Astrocyte of the spinal cord (primary cell): ENCODE measurements at places on chromosomes 4 and X.

DNA sequence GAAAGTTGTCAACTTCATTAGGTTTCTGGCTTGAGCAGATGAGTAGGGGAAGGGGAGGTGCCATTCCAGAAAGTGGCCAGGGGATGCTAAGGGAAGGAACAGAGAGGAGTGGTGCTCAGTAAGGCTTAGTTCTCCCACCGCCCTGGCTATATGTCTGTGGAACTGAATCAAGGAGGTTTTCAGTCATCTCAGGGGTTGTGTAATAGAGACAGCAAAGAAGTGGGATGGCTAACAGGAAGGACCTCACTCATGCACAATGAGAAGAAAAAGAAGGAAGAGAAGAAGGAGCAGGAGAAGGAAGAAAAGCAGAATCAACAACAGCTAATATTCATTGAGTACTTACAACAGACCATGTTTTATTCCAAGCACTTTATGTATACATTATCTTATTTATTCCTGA lies 368.7 kb downstream of the MID1IP1 start:
- no peak for DNase-seq

DNA sequence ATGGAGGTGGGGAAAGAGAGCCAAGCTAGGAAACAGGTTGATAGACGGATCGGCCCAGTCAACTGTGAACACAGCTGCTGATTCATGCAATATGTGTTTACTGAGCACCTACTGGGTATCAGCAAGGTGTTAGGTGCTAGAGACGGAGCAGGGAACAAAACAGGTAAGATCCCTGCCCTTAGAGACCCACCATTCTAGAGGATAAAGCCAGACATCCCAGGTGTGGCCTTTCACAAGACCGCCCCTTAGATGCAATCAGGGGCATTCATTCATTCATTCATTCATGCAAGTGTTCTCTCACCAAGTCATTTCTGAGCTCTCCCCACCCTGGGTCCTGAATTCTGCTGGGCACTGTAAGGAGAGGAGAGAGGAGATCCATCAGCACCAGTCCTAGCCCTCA lies 20.2 kb upstream of the MTM1 start:
- no peak for DNase-seq

GRCh38 chr4:52102587-52102986 lies 51.5 kb downstream of the SPATA18 start:
- DNase-seq, result peak; percentile 22

DNA sequence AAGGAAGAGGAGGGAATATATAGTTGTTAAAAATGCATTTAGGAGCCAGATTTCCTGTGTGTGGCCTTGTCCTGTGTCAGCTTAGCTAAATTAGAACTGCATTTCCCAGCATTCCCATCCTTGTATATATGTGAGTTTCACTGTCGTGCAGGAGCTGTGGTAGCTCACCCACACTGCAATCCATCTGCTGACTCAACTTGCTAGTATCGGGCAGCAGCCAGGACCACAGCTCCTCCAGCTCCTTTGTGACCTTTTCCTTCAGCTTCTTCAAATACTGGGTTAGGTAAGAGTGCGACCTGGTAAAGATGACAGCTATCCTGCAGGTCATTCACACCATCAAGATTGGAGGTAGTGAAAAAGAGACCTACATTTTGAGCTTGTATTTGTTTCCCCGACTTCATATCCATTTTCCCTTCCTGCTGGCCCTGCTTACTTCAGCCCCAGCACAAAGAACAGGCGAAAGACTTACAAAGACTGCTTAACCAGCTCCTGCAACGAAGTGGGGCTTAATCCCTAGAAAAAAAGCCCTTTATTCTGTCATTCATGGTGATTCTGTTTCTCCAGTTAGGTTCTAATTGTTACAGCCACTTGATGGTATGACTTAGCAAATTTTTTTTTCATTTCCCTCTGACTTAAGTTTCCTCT lies 11.4 kb downstream of the ASIC5 start:
- DNase-seq, result peak; percentile 52

- no peak for DNase-seq
These were observed 124.4 kb downstream of the NAF1 start for GRCh38 chr4:163042306-163042705.

DNA sequence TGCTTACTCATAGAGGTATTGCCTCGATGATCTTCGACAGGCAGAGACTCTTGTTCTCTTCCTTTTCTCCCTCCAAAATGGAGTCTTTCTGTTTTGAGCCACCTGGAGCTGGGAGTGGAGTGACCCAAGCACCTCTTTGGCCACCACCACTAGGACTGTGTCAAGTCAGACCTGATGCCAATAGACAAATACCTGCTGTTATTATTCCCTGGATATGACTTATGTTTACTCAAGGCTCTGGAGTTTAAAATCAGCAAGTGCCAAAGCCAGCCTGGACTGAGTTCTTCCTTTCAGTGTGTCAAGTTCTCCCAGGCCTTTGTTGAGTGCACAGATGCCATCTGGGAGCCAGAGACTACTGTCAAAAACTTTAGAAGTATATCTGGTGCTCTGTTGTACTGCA lies 130.2 kb upstream of the SLC6A14 start:
- DNase-seq, result no peak

- peak; percentile 72 for DNase-seq
These were observed 48.3 kb downstream of the AMELX start for GRCh38 chrX:11341274-11342201.

- DNase-seq, result no peak
These were observed 734.1 kb downstream of the ADGRL3 start for GRCh38 chr4:61934198-61934597.

DNA sequence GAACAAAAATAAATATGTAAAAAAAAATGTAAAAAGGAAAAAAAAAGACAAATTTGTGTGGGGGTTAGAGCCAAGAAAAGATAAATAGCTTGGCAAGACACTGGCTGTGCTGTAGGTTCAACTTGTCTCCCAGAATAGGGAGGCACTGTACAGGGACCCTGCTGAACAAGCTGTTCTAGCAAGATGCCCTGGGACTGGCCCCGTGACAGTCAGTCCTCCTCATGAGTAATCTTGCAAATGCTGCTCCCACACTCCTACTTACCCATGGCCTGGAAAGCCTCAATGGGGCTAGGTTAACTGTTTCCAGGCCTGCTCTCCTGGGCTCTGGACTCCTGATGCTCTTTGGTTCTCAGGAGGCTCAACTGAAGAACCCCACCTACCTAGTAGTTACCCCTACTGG lies 106.8 kb downstream of the ATG4A start:
- DNase-seq, result no peak

DNA sequence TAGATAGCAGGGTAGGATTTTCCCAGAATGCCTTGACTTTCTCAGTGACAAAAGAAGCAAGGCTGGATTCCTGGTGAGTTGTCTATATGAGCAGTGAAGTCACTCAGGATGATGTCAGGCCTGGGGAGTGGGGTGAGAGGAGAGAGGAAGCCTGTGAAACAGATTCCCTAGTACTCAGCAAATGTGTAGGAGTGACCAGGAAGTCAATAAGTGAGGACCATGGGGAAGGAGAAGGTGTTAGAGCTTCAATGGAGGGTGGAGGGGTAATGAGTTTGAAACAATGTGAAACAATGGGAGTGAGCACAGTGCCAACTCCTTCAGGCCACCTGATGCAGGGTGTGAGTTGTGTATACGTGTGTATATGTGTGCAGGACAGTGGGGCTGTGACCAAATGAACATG lies 2.4 kb upstream of the SLC9A6 start:
- DNase-seq, result no peak

GRCh38 chr4:53088152-53088551 lies 226.0 kb downstream of the RASL11B start:
- DNase-seq, result no peak

- no peak for DNase-seq
These were observed 557 bp upstream of the FAM53A start for GRCh38 chr4:1684506-1685234.

DNA sequence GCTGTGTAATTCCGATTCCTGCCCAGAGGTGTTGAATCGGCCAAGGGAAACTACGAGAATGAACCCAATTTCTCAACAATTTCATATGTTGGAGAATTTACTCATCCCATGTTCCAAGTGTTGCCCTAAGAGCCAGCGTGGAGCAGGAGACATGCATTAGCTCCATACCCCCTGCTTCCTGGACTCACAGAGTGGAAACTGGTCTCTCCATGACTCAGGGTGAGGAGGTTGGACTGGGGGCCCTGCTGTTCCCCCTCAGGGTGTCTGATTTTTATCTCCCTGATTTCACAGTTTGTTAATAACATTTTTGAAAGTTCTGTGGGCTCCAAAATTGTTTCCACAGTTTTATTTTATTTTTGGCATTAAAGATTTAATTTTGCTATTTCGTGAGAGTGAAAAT lies 183.0 kb upstream of the SFRP2 start:
- DNase-seq, result no peak

- DNase-seq, result no peak
These were observed 149.9 kb upstream of the PAQR3 start for GRCh38 chr4:79088946-79089691.

DNA sequence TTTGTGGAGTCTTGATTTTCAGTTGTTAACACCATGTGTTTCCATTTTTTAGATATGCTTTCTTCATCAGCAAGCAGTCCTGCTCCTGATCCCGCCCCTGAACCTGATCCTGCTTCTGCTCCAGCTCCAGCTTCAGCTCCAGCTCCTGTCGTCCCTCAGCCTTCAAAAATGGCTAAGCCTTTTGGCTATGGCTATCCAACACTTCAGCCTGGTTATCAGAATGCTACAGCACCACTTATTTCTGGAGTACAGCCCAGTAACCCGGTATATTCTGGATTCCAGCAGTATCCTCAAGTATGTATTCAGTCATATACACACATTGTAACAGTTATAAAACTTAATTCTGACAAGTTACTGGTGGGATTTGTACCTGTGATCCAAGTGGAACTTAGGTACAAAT lies 60.9 kb downstream of the SEC24B start:
- no peak for DNase-seq

DNA sequence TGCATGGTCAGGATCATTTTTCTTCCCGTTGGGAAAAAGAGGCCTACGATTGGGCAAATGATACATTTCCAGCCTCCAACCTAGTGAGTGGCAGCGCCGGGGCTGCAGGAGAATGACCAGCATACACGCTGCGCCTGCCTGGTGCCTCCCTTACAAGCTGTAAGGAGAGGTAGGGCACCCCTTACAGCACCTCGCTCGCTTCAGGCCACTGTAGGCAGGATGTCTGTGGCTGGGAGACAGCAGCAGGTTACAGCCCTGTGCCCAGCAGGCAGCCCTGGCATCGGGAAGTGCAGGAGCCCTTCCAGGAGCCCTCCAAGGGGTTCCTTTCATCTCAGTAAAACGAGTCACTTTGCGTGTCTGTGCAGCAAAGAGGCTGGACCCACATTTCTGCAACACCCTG lies 88.4 kb downstream of the EVC start:
- no peak for DNase-seq

DNA sequence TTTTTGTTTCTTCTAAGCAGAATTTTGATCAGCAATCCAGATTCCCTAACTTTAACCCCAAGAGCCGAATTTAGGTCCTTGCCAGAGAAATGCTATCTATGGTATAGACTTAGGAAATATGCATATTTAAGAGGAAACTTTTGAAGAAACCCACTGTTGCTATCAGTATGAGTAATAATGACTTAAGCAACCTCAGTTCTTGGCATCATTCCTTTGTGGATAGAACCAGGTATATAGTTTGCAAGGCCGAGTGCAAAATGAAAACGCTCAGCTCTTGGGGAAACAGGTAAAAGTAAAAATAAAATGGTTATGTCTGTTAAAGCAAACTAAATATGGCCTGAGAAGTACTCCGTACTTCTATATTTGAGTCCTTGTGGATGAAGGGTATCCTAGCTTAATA lies 78.1 kb downstream of the ARSF start:
- peak; percentile 9 for DNase-seq

DNA sequence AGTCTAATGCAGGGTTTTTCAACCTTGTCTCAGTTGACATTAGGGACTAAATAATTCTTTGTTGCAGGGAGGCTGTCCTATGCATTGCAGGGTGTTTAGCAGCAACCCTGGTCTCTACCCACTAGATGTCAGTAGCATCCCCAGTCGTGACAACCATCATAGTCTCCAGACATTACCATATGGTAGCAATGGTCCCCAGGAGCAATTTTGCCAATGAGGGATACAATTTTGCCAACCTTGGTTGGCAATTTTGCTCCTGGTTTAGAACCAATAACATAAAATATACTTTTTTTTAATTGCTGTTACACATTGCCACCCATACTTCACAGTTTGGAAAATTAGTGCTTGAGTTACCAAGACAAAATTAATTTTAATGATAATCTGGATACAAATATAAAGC lies 6.0 kb downstream of the EREG start:
- DNase-seq, result peak; percentile 58
